Adrenal gland (tissue), 19 donors: ENCODE measurements at places on chromosomes 11 and 22. TPM values are rescaled to one million over a fixed set of nuclear protein-coding genes. Genes with fewer than 3 reads are reported as not detected.

Gene SORL1
- polyA plus RNA-seq: 1.0 TPM

Gene TENM4
- 3.1 TPM for polyA plus RNA-seq

Gene ZW10
- 24.3 TPM for polyA plus RNA-seq

Gene DRD4
- 1.2 TPM for polyA plus RNA-seq

Gene OR5L2
- not detected for polyA plus RNA-seq

Gene GRIK4
- 1.3 TPM for polyA plus RNA-seq

Gene KRTAP5-11
- polyA plus RNA-seq: not detected

Gene MS4A14
- polyA plus RNA-seq: 1.5 TPM

Gene MMP7
- not detected for polyA plus RNA-seq

Gene OR52N5
- not detected for polyA plus RNA-seq

Gene KCNK7
- polyA plus RNA-seq: 12.5 TPM

Gene CDC42EP1
- polyA plus RNA-seq: 65.1 TPM

Gene OR2AT4
- not detected for polyA plus RNA-seq

Gene SLC25A18
- polyA plus RNA-seq: 2.5 TPM

Gene IL18
- 11.8 TPM for polyA plus RNA-seq

Gene LYVE1
- polyA plus RNA-seq: 29.1 TPM

Gene MS4A6A
- 49.7 TPM for polyA plus RNA-seq
